Body of pancreas (tissue), 4 donors: ENCODE measurements at places on chromosomes 7 and 10.

DNA sequence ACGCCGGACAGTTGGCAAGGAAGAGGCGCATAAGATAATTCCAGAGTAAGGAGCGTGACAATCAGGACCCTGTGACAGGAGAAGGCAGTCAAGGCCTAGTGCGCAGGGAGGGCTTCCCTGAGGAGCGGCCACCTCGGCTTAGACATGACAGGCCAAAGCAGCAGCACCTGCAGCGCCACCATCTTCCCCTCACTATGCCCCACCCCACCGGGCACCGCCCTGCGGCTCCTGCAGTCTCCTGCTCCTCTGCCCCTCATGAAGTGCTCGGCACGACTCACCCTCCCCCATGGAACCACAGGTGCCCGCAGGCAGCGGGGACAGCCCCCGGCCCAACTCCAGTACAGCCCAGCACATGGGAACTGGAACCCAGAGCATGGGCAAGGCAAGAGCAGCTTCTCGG lies 11.8 kb downstream of the MAD1L1 start:
- no peak for DNase-seq

DNA sequence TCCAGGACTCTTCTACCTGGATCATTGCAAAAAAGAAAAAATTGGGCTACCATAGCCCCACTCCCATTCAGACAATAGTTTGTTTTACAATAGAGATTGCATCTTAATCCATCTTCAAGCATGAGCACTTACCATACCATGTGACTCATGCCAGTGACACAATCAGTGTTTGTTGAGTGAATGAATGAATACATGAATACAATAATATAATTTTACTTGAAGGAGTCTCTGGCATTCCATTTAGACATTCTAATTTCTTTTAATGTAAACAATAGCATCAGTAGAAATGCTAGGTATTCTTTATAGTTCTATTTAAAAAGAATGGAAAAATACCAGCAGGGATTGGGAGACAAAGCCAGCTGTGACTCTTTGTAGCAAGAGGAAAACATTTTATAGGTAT lies 141.6 kb upstream of the AKR1E2 start:
- no peak for DNase-seq

- no peak for DNase-seq
Measured at GRCh38 chr7:132075515-132075914, 500.8 kb downstream of the PLXNA4 start.

GRCh38 chr7:70355198-70356020 lies 757.1 kb downstream of the AUTS2 start:
- no peak for DNase-seq

- DNase-seq: no peak
Measured at GRCh38 chr7:29793507-29793906, 12.8 kb upstream of the WIPF3 start.

DNA sequence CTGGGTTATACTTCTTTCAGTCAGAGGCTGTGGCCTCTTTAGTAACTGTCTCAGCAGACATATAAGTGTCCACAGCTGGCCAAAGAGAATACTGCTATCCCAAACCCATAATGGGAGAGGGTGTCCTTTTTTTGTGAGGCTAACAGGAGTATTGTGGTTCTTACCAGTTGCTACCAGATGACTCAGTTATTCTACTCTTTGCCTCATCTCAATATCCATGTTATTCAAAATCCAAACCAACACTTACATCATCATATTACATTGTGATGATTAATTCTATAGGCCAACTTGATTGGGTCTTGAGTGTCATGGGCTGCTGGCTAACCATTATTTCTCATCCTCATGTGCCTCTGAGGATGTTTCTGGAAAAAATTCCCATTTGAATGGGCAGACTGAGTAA lies 120.9 kb downstream of the TMEM168 start:
- no peak for DNase-seq

DNA sequence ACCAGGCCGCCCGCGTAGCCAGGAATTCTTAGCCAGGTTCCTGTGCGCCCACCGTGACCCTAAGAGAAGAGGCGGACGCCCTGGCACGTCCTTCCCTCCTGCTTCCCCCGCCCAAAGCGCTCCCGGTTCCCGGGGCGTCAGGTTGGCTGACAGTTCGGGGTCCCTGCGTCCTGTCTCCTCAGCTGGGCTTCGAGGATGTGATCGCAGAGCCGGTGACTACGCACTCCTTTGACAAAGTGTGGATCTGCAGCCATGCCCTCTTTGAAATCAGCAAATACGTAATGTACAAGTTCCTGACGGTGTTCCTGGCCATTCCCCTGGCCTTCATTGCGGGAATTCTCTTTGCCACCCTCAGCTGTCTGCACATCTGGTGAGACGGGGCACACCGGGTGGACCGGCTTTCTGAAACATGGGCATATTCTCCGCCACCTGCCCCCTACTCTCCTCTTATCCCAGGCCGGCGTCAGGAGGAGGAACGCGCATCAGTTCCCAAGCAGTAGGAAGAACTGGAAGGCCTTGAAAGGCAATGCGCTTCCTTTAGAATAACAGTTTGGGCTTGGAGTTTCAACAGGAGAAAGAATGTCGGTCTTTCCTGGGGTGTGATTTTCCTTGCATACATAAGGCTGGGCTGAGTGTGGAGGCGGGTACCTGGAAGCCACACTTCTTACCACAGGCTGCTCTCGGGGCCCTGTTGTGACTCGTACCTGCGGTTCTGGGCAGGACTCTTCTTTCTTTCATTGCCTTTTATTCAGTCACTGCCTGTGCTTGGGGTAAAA lies 728 bp downstream of the CAV2 start:
- DNase-seq: peak; percentile 30

- peak; percentile 81 for DNase-seq
Measured at GRCh38 chr10:91520661-91521060, 110.5 kb downstream of the HECTD2 start.

GRCh38 chr7:149196151-149196704 lies 882 bp downstream of the ZNF282 start:
- DNase-seq: no peak

GRCh38 chr7:13770305-13770704 lies 219.2 kb downstream of the ETV1 start:
- no peak for DNase-seq

DNA sequence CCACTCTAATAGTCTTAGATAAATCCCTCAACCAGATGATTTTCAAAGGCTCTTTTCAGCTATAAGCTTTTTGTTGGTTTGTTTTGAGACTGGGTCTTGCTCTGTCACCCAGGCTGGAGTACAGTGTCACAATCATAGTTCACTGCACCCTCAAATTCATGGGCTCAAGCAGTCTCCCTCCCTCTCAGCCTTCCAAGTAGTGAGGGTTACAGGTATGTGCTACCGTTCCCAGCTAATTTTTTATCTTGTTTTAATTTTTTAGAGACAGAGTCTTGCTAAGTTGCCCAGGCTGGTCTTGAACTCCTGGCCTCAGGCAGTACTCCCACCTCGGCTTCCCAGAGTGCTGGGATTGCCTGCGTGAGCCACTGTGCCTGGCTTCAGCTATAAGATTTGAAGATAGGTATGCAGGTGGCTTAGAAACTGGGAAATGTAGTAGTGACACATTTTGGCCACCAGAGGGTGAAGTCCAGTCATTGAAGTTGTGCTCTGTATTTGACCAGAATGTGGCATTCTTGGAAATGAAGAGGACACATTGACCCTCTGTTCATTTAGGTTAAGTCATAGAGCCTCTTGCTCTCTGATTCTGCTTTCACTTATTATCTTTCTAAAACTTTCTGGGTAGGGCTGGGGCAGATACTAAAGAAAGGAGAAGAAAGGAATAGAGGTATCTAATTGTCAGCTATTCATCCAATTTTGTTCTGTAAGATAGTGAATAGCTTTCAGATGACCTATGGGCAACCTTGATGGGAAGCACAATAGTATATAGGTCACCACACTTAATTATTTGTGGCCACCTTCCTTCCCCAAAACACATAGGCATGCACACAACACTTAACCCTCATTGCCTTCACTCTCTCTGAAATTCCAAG lies 36.0 kb downstream of the R3HCC1L start:
- peak; percentile 57 for DNase-seq

- DNase-seq: peak; percentile 52
Measured at GRCh38 chr7:25964483-25964991, 187.5 kb upstream of the NFE2L3 start.

- DNase-seq: no peak
Measured at GRCh38 chr10:124515244-124515970, 53.8 kb downstream of the LHPP start.

DNA sequence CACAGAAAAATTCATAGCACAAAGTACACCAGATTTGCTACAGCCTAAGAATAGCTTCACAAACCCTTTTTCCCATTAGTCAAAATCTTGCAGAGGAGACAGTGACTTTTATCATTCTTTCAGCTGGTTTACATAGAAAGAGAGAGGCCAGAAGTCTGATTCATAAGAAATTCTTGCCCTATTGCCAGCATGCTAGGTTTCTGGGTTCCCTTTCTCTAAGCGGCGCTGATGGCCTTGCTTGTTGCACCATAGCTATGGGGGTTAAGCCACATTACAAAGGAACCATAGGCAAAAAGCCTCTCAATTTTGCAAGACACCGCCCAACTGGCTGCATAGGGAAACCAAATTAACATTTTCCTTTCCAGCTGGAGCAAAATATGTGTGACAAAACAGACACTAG lies 87.4 kb downstream of the ZNF467 start:
- no peak for DNase-seq

DNA sequence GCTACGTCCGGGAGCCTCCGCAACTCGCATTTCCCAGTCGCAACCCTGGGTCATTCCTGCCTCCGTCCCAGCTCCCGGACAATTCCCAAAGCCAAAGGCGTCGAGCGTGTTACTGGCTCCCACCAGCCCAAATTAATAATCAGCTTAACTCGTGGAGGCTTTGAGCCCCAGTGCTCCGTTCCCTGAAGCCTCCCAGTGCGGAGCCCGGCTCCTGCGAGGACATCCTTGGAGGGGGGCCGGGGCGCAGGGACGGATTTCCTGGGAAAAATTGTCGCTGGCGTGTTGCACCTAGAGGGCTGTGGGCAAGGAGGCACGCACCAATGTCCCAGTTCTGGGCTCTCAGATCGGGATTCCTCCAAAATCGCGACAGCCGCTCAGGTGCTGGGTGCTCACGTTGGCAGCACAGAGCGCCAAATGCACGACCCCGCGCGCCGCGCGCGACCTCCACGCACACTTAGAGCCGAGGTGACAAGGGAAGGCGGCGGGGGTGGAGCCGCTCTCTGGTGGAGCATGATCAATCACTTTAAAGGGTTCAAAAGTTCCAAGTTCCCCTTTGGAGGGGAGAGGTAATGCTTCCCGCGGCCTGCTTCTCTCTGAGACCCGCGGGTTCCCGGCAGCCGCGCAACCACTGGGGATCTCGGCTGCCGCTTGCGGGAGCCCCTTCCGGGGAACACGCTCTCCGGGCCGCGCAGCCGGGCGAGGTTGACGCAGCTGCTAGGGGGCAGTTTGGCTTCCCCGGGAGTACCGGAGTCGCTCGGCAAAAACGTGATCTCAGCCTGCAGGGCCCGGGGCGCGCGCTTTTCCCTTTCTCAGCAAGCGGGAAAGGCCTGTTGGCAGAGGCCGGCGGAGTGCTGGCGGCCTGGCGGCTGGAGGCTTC lies 25.5 kb downstream of the SKIDA1 start:
- DNase-seq: no peak

- DNase-seq: no peak
Measured at GRCh38 chr7:90455163-90456030, 14.0 kb upstream of the PTTG1IP2 start.

DNA sequence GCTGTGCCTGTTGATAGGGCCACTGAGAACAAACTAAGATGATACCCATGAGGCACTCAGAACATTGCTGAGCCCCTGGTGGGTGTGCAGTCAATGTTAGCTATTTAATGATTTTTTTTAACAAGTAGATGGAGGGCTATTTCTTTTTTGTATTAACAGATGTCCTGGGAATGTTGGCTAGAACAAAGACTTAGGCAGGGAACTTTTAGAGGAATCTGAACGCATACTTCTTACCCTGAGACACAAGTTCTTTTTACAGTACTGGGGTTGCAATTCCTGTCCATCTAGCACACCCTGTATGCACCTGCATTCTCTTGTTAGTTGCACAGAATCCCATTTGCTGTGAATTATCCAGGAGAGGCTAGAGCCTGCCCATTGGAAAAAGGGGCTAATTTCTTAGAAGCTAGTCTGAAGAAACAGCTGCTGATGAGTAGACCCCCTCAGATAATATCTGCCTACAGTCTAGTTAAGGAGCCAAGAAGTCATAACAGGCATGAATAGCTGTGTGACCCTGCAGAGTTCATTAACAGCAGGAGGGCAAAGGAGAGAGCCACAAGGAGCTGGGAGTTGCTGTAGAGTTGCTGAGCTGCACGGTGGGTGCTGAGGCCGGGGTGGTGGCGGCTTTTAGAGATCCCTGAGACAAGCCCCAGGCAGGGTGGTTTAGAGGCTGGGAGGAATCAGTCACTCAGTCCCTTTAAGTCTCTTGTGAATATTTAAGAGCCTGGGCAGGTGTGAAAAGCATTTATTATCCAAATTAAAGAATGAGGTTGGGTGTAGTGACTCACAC lies 103.7 kb upstream of the FZD8 start:
- DNase-seq: no peak
